Keratinocyte (primary cell): ENCODE measurements at places on chromosomes 1 and 21.

DNA sequence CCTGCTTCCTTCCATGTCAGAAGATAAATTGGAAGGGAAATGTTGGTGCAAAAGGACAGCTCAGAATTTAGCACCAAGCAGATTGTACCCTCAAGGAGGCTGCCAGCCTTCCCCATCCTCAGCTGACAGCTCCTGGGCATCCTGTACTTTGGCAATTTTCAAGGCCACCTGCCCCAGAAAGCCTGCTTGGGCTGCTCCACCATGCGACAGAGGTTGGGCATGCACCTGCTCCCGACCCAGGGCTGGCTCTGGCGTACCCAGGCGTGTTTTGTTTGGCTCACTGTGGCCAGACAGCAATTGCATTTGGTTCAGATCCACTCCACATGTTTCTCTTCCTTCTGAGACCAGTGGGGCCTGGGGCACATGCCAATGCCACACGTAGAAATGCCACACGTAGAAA, 547.8 kb downstream of the NPHP4 start:
- DNase-seq = no peak

DNA sequence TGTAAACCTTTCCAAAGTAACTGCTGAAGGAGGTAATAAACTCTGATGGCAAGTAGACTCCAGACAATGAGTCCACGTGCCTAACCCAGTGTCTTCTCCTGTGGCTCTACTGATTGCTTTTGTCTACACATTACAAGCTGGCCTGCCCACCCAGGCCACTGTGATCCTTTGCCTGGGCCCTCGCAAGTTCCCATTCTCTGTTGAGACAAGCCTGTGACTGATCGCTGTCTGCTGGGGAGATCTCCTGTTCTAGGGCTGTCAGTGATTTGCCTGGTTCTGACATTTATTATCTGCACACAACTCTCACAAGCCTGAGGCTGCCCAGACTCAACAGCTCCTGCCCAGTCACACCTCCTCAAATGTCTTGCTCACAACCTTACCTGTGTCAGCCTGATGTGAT, 81.4 kb downstream of the CYYR1 start:
- no peak for DNase-seq

- DNase-seq = no peak
These were observed 205.2 kb downstream of the ASTN1 start for GRCh38 chr1:176959191-176959820.

- no peak for DNase-seq
These were observed 17.2 kb upstream of the ID3 start for GRCh38 chr1:23576338-23577055.
